ENCODE measurements at places on chromosomes 12 and 14.

- DNase-seq, result no peak
Measured at GRCh38 chr12:52423661-52424500, 10.3 kb downstream of the KRT75 start.

DNA sequence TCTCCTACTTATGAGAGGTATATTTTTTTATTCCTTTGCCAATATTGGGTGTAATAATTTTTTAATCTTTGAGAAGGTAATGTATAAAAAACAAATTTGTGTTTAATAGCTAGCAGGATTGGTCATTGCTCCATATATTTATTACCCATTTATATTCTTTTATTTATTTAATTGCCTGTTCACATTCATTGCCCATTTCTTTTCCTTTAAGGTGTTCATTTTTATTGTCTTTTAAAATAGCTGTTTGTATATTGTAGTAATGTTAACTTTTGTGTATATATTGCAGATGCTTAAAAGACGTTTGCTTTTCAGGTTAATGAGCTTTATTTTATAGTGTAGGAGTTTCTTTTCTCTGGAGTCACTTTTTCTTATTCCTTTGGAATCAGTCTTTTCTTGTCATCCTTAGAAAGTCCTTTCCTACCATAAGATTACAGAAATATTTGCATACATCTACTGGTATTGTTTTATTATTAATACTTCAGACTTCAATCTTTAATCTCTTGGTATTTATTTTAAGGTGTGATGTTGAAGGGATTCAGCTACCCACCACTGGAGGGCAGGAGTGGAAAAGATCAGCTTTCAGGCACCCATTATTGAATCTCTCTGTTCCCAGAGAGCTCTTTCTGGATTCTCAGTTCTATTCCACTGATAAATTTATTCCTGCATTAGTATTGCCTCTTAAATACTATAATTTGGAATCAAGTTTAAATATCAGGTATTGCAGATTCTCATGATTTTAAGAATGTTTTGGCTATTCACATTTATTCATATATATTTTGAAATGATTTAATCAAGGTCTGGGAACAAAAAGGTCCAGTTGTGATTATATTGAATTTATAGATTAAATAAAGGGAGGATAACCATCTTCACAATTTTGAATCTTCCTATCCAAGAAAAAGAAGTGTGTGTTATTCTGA is 17.3 kb downstream of the PPM1A start:
- DNase-seq, result no peak

GRCh38 chr14:53152887-53153701 is at the start of gene DDHD1:
Gene DDHD1 (minus strand): TSS chr14:53153323. CDS start chr14:53153098, 225 bp downstream.
- peak; percentile 74 for DNase-seq

DNA sequence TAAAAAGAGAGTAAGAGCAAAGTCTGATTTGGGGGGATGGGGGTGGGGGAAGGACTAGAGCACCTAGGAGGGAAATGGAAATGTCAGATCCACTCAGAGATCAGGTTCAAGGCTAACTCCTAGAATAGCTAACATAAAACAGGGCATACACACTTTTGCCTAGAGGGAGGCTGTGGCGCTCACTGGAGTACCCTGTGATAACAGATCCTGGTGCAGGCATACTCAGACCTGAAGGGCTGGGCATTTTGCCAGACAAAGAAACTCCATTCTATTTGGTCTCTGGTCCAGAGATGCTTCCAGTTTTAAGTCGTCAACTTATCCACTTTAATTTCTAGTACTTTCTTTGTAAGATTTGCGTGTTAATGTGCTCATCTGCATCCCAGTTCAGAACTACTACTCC is 5.8 kb downstream of the CTDSP2 start:
- DNase-seq, result no peak

DNA sequence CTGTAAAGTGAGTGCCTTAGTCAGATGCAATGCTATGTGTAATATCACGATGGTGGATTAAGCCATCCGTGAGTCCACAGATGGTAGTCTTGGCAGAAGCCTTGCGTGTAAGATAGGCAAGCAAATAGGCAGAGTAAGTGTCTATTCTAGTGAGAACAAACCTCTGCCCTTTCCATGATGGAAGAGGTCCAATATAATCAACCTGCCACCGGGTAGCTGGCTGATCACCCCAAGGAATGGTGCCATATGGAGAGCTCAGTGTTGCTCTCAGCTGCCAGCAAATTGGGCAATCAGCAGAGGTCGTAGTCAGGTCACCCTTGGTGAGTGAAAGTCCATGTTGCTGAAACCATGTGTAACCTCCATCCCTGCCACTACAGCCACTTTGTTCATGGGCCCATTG is 371.2 kb upstream of the LRFN5 start:
- DNase-seq, result no peak

GRCh38 chr12:66602483-66603143 is 76.3 kb downstream of the GRIP1 start:
- DNase-seq, result no peak

DNA sequence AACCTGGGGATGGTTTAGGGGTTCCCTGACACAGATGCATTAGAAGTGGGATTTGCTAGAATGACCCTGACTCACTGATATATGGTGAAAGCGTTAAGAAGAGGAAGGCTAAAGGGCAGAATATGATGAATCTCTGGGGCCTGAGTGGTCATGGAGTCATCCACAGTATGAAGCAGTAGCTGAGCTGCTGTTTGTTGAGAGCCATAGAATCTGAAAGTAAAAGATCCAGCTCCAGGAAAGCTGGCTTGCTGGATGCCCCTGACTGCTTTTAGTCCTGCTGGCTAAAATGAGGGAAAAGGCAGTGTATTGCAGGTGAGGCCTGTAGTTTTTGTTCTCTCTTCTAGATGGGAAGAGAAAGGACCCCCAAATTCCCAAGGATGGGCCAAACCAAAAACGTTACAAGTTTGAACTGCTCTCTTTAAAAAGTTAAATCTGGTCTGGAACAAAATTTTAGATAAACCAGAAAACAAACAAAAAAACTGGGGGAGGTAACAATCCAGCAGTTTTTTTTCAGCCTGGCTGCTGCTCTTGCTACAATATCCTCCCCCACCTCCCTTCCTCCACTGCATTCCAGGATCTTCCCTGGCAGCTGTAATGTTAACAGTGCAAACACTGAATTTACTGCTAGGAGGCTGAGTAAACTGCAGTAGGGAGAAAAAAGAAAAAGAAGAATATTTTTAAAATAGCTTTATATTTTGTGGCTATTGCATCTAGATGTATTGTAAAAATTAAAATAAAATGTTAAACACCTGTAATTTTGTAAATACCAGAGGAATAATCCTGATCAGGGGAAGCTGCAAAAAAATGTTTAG is 16.5 kb downstream of the SEL1L start:
- DNase-seq, result no peak

- DNase-seq, result no peak
Measured at GRCh38 chr12:40262657-40263056, 37.9 kb downstream of the LRRK2 start.

- DNase-seq, result no peak
Measured at GRCh38 chr12:123363390-123363739, 1.3 kb downstream of the SBNO1 start.

DNA sequence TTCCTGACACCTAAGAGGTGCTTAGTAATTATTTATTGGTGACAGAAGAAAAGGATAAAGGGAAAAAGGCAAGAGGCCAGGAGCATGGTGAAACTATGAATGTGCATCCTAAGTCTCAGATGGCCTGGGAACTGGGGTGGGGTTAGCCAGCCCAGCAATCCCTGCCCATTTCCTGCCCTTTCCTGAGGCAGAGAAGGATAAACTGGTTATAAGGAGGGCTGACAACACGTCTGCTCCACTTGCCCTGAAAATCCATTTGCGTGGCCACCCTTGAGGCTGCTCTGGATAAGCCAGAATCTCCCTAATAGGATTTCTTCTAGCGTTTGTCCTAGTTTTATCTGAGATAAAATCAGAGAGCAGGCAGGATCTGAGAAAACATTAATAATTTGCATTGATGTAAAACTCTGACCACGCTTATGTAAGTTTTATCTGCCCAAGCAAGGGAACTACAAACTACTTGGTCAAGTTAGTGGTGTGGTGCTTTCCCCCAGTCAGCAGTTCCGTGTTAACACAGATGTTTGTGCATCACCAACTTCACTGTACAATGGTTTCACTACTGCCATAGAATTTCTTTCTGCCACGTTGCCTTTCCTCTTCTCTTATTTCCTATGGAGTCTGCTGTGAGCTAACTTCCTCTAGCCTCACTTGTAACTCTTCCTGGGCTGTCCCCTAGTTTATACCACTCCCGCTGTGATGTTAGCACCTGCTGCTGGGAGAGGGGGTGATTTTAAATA is 392.7 kb downstream of the RPS29 start:
- no peak for DNase-seq

GRCh38 chr12:47751561-47751960 is 7.1 kb downstream of the RAPGEF3 start:
- no peak for DNase-seq

DNA sequence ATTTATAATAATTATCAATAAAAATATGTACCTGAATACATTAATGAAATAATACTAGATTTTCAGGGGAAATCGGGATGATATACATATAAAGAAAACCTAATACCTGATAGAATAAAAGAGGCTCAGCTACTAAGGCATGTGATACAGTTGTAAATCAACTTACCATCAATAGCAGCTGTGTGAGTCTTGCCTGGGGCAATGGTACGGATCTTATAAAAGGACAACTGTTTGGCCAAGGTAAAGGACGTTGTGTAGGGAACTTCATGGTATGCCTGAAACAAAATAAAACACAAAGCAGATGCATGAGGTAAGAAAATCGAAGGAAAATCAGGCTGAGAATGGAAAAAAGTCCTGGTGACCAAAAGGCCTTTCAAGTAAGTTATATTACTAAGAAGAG is 25.4 kb downstream of the NEK9 start:
- no peak for DNase-seq

DNA sequence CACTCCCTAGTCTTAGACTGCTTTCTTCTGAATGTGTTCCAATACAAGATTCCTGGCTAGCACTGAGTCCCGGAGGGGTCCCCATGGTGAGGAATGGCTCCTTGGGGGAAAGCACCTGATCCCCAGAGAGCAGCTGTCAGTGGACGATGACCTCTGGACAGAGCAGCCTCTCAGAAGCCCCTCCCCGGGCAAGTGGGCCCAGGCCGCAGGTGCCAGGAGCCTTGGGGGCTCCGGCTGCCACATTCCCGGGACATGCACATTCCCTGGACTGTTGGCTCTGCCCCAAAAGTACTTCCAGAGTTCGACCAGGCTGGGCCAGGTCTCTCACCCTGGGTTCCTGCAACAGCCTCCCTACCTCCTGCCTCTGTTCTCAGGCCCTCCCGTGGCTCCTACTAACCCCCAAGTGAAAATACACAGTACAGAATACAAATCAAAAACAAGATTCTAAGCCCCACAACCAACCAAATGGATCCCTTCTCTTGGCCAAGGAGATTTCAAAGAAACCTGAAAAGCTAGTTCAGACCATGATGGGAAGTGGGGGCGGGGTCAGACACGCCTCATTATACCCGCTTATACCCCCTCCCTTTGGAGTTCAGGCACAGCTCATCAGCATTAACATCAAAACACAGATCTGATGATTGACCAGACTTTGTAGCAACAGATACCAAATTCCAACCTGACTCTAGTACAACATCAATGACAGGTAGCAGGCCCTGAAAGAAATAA is 23.3 kb upstream of the BTBD6 start:
- no peak for DNase-seq

DNA sequence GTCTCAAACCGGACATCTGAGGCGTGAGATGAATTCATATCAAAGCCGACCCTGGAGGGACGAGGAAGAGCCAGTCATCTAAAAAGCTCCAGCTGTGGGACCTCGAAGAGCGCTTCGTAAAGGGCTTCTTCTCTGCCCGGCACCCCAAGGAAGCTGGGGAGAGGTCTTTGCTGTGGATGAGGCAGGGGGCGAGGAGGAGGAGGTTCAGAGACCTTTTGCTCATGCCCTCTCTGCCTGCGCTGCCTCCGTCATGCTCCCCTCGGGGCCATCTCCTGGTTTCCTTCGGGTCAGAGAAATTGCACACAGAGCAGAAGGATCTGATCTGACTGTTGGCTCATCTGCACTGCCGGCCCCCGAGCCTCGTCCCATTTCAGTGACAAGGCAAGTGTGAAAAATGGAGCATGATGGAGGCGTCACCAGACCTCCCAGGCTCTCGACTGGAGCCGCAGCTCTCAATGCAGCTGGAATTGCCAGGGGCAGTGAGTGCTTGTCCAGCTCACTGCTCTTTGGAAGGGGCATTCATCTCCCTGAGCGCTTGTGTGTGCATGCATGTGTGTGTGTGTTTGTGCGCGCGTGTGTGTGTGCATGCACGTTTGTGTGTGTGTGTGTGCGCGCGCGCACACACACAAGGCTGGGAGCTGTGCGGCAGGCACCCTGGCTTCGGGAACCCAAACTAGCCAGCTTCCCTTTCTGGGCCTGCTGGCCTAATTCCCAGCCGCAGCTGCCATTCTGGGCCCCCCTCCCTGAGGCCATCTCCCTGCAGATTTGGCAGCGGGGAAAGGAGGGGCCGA is 9.2 kb downstream of the CABP1 start:
- no peak for DNase-seq

GRCh38 chr12:49698619-49699545 is 8.3 kb downstream of the FMNL3 start:
- DNase-seq, result no peak

Measured in stimulated activated CD4-positive, alpha-beta T cell treated with anti-CD3 and anti-CD28 coated beads, TNF-alpha, amount 100 ng/mL, for 1 hour (primary cell).